Naive thymus-derived CD4-positive, alpha-beta T cell (primary cell): ENCODE measurements at places on chromosomes 12 and 14. TPM values are rescaled to one million over a fixed set of nuclear protein-coding genes. Genes with fewer than 3 reads are reported as not detected.

Gene ACVRL1
- 0.64 TPM for total RNA-seq

Gene SPIC
- total RNA-seq = not detected

Gene NPAS3
- total RNA-seq = not detected

Gene RDH16
- total RNA-seq = 0.44 and 0.51 TPM in 2 replicates

Gene SUDS3
- total RNA-seq = 23.9 TPM

Gene ADAMTS20
- not detected for total RNA-seq

Gene NABP2
- 11.8 TPM for total RNA-seq

Gene LRTM2
- total RNA-seq = not detected

Gene A2ML1
- total RNA-seq = not detected

Gene RDH12
- not detected in 2 replicates for total RNA-seq

DNA sequence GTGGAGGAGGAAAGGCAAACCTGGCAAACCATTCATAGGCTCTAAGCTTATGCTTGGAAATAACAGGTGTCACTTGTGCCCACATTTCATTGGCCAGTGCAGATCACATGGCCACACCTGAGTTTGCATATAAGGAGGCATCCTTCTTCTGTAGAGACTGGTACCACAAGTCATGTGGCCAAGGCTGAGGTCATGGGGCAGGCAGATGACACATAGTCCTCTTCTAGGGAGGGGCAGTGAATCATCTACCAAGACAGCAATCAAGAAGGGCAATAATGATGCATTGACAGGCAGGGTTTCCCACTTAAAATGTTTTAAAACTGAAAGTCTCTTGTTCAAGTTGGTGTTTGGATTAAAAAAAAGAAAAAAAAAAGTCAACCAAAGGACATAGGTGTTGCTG lies 77.3 kb downstream of the DAAM1 start:
- H3K4me1 ChIP-seq = no peaks in the 10 kb centered on the region
- no peak for DNase-seq
- no peaks in the 10 kb centered on the region for H3K27me3 ChIP-seq
- H3K27ac ChIP-seq = no peak overlapping the region
- H3K36me3 ChIP-seq = no peaks in the 10 kb centered on the region

GRCh38 chr12:13347241-13348043 lies 150.9 kb downstream of the EMP1 start:
- DNase-seq = no peak
- H3K4me3 ChIP-seq = no peak overlapping the region
- H3K27ac ChIP-seq = no peak overlapping the region
- no peaks in the 10 kb centered on the region for H3K27me3 ChIP-seq
- H3K4me1 ChIP-seq = no peaks in the 10 kb centered on the region
- no peaks in the 10 kb centered on the region for H3K36me3 ChIP-seq

GRCh38 chr14:103544388-103545218 lies 15.6 kb downstream of the TRMT61A start:
- no peaks in the 10 kb centered on the region for H3K27me3 ChIP-seq
- H3K4me1 ChIP-seq = no peaks in the 10 kb centered on the region
- no peak overlapping the region for H3K27ac ChIP-seq
- DNase-seq = no peak
- no peaks in the 10 kb centered on the region for H3K36me3 ChIP-seq

DNA sequence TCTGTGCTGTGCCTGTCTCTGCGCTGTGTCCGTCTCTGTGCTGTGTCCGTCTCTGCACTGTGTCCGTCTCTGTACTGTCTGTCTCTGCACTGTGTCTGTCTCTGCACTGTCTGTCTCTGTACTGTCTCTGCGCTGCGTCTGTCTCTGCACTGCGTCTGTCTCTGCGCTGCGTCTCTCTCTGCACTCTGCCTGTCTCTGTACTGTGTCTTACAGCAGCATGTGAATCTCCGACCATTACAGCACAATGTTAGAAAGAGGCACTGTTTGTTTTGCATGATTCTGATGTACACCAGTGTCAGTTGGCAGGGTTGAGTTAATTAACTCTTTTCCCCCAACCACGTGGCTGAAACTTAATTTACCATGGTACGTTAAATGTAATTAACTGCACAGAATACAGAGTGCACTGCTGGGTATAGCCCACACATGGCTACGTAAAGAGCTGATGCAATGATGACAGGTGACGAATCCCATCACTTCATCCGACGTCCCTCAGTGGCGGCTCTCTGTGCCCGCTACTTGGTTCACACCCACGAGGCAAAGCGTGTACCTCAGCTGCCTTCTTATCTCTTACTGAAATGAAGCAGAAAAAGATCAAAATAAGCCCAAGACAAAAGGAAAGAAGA lies 127.7 kb upstream of the SFSWAP start:
- no peaks in the 10 kb centered on the region for H3K27me3 ChIP-seq
- no peaks in the 10 kb centered on the region for H3K36me3 ChIP-seq
- no peak overlapping the region for H3K27ac ChIP-seq
- H3K4me1 ChIP-seq = no peaks in the 10 kb centered on the region
- DNase-seq = no peak

DNA sequence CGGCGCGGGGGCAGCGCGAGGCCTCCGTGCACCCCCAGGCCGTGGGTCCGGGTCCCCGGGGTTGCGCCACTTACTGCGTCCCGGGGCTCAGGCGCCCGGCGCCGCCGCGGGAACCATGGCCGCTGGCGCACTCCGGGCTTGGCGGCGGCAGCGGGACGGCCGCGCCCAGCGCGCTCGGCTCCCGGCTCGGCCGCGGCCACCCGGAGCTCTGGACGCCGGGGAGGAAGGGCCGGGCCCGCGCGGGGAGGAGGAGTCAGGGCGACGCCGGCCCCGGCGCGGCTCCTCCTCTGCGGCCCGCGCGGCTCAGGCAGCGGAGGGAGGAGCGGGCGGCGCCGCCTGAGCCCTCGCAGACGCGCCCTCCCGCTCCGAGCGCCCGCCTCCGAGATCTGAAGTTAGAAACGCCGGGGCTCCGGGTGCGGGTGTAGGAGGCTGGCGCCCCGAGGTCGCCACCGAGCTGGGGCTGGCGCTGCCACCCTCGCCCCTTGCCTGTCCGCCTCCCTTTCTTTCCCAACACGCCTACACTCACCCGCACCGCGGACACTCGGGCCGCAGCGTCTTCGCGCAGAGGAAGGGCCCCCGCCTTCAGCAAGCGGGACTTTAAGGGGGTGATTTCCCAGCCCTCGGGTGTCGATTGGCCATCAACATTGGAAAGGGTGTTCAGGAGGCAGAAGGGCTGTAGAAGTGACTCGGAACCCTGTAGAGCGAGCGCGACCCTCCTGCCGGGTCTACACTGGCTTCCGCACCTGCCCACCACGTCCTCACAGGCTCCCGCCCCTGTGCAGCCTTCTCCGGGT lies at the start of gene NIN:
TSS of gene NIN (minus strand) at position 231 of the 794 bp plus-strand sequence. CDS start 9,106 bp downstream, outside the sequence.
- peak within 1 kb of the TSS; percentile 84 for H3K27ac ChIP-seq
- no peaks in the 10 kb centered on the region for H3K36me3 ChIP-seq
- peak within 1 kb of the TSS; percentile 80 for H3K4me3 ChIP-seq
- H3K4me1 ChIP-seq = peaks cover 42% of the 10 kb centered on the region
- peak; percentile 74 for DNase-seq
- H3K27me3 ChIP-seq = no peaks in the 10 kb centered on the region

GRCh38 chr12:70448371-70448770 lies 82.3 kb downstream of the KCNMB4 start:
- H3K36me3 ChIP-seq = no peaks in the 10 kb centered on the region
- no peak overlapping the region for H3K4me3 ChIP-seq
- DNase-seq = no peak
- no peaks in the 10 kb centered on the region for H3K4me1 ChIP-seq

- no peak overlapping the region for H3K27ac ChIP-seq
- H3K4me1 ChIP-seq = no peaks in the 10 kb centered on the region
- H3K27me3 ChIP-seq = no peaks in the 10 kb centered on the region
- H3K4me3 ChIP-seq = no peak overlapping the region
- no peak for DNase-seq
Measured at GRCh38 chr14:85711620-85712019, 181.7 kb downstream of the FLRT2 start.

GRCh38 chr12:104877103-104877705 lies 80.9 kb downstream of the SLC41A2 start:
- peak; percentile 34 for DNase-seq
- H3K4me3 ChIP-seq = no peak overlapping the region
- H3K27ac ChIP-seq = no peak overlapping the region
- no peaks in the 10 kb centered on the region for H3K4me1 ChIP-seq
- H3K36me3 ChIP-seq = no peaks in the 10 kb centered on the region

- DNase-seq = no peak
- H3K27ac ChIP-seq = no peak overlapping the region
- no peak overlapping the region for H3K4me3 ChIP-seq
- H3K4me1 ChIP-seq = no peaks in the 10 kb centered on the region
- H3K27me3 ChIP-seq = no peaks in the 10 kb centered on the region
- no peaks in the 10 kb centered on the region for H3K36me3 ChIP-seq
Measured at GRCh38 chr12:84974155-84974815, 61.7 kb upstream of the SLC6A15 start.

- no peaks in the 10 kb centered on the region for H3K36me3 ChIP-seq
- no peak overlapping the region for H3K4me3 ChIP-seq
- DNase-seq = peak; percentile 14
Measured at GRCh38 chr12:49369411-49370145, 2.3 kb downstream of the SPATS2 start.

DNA sequence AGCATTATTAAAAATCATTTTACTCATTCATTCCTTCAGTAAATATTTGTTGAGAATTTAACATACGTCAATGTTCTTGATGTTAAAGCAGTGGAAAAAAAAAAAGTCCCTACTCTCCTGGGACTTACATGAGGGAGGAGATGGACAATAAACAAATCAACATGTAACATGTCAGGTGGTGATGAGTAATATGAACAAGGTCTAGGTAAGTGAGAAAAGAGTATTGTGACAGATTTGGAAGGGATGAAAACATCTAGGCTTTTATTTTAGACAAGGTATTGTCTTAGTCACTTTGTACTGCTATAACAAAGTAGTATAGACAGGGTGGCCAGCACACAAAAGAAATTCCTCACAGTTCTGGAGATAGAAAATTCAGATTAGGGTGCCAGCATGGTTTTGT lies 167.2 kb downstream of the FSCB start:
- no peaks in the 10 kb centered on the region for H3K27me3 ChIP-seq
- H3K27ac ChIP-seq = no peak overlapping the region
- H3K4me3 ChIP-seq = no peak overlapping the region
- H3K4me1 ChIP-seq = no peaks in the 10 kb centered on the region
- DNase-seq = no peak
- H3K36me3 ChIP-seq = no peaks in the 10 kb centered on the region

DNA sequence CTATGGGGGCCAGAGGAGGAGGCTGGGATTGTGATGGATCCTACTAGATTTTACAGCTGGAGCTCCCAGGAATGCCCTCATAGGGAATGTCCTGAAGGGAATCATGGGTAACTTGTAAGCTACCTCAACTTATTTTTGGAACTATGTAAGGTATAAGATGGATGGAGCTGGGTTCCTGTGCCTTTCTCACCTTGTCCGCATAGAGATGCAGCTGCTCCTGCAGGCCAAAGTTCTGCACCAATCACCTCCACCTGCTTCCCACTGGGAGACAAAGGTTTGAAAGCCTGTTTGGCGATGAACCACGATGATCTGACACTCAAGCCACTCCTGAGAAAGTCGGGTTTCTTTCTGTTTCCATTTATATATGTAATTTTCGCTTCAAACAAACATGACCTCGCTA lies 648 bp upstream of the AKAP5 start:
- H3K27ac ChIP-seq = peak overlapping the region; percentile 55
- H3K4me1 ChIP-seq = peaks cover 12% of the 10 kb centered on the region
- DNase-seq = no peak
- H3K27me3 ChIP-seq = no peaks in the 10 kb centered on the region

GRCh38 chr12:120013659-120014380 lies 24.8 kb downstream of the BICDL1 start:
- peaks cover 69% of the 10 kb centered on the region for H3K4me1 ChIP-seq
- H3K27me3 ChIP-seq = no peaks in the 10 kb centered on the region
- H3K4me3 ChIP-seq = peak overlapping the region; percentile 16

GRCh38 chr12:4153343-4153892 lies 120.1 kb upstream of the CCND2 start:
- no peak overlapping the region for H3K4me3 ChIP-seq
- peaks cover 21% of the 10 kb centered on the region for H3K4me1 ChIP-seq
- DNase-seq = no peak
- H3K27me3 ChIP-seq = no peaks in the 10 kb centered on the region
- H3K36me3 ChIP-seq = no peaks in the 10 kb centered on the region
- peak overlapping the region; percentile 50 for H3K27ac ChIP-seq

DNA sequence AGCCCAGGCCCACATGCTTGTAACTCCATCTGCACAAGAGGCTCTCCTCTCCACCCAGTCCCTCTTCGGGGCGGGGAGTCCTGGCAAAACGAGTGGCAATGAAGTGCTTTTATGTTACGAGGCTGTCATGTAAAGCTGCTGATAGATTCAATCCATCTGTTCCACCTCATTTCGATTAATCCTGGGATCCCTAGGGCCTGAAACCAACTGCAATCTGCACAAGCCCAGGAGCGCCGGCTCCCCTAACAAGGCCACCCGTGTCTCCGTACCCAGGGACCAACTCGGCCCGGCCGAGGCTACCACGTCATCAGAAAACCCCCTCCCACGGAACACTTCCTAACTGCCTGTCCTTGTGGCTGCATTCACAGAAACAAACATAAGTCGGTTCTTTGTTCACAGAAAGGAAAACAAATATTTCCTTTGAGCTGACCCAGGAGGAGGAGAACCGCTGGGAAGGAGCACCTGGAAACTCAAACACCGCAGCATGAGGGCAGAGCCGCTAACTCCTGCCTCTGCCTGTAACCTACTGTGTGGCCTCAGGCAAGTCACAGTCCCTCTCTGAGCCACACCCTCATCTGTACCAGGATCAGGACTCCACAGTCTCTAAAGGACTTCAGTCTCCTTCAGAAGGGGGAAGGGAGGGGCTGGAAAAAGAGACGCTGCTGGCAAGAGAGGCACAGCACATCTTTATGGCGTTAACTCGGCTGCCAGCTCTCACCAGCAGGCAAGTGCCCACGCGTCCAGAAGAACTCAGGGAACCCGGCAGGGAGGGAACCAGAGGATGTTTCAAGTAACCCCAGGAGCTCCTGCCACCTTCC lies 47.8 kb downstream of the CCDC88C start:
- DNase-seq = no peak
- H3K4me3 ChIP-seq = peak overlapping the region; percentile 33
- H3K27ac ChIP-seq = peak overlapping the region; percentile 80

DNA sequence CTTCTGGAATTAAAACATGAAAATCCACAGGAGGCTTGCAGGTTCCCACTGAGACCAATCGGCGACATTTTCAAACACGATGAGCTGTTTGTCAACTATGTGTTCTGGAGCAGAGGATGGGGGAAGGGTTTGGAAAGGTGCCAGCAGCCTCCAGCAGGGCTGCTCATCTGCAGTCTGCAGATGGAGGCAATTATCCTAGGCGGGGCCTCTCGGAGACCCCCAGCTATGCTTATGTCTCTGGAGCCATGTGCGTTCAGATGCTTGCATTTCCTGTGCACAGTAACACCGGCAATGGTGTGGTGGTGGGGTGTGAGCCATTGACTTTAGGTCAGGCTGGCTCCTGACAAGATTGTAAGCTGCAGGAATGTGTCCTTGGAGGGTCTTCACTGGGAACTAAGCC lies 51.7 kb downstream of the RPH3A start:
- DNase-seq = no peak
- no peaks in the 10 kb centered on the region for H3K4me1 ChIP-seq
- H3K27me3 ChIP-seq = no peaks in the 10 kb centered on the region
- no peaks in the 10 kb centered on the region for H3K36me3 ChIP-seq

GRCh38 chr12:113766879-113767878 lies 198.9 kb downstream of the RBM19 start:
- H3K4me1 ChIP-seq = no peaks in the 10 kb centered on the region
- no peak for DNase-seq
- no peak overlapping the region for H3K27ac ChIP-seq
- no peaks in the 10 kb centered on the region for H3K27me3 ChIP-seq
- no peak overlapping the region for H3K4me3 ChIP-seq

- no peak overlapping the region for H3K4me3 ChIP-seq
- peaks cover 6% of the 10 kb centered on the region for H3K4me1 ChIP-seq
- no peaks in the 10 kb centered on the region for H3K27me3 ChIP-seq
Measured at GRCh38 chr12:122413516-122414404, 8.7 kb downstream of the CLIP1 start.
